ENCODE measurements at places on chromosomes 11 and 22.
A peak's percentile ranks its signal among the peaks of the same experiment; 100 is the strongest.

- no peak for DNase-seq
Measured at GRCh38 chr11:2579315-2580060, 120.3 kb downstream of the KCNQ1OT1 start.

GRCh38 chr11:94656968-94657367 lies 89.8 kb downstream of the PIWIL4 start:
- no peak for DNase-seq

DNA sequence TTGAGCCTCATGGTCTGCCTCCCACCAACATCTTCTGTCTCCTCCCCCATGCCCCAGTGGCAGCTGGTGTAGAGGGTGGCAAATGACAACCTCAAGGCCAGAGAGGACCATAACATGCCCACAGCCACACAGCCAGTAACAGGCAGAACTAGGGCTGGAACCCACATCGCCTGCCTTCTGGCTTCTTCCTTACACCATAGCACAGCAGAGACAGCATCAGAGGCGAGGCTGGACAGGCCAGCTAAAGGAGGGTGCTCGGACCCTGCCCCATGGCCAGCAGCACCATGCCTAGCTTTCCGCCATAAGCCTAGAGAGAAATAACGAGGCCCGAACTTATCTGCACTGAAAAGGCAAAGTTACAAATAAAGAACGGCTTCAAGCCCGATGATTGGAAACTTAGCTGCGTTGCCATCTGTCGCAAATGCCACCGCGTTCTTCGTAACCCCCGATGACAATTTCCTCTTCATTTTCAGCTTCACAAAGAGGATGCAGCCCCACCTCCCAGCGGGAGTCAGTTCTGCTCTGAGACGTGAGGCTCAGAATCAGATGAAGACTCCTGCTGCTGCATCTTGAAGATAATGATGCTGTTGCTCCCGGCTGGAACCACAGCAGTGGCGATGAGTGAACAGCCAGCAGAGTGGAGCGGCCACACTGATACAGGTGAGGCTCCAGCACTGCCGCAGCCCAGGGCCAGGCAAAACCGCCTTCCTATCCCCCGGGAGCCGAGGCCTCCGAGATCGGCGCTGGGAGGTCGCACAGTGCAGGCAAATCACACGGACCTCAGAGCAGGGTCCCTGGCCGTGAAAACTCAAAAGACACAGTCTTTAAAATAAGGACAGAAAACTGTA lies 73.8 kb upstream of the RTL6 start:
- no peak for DNase-seq

DNA sequence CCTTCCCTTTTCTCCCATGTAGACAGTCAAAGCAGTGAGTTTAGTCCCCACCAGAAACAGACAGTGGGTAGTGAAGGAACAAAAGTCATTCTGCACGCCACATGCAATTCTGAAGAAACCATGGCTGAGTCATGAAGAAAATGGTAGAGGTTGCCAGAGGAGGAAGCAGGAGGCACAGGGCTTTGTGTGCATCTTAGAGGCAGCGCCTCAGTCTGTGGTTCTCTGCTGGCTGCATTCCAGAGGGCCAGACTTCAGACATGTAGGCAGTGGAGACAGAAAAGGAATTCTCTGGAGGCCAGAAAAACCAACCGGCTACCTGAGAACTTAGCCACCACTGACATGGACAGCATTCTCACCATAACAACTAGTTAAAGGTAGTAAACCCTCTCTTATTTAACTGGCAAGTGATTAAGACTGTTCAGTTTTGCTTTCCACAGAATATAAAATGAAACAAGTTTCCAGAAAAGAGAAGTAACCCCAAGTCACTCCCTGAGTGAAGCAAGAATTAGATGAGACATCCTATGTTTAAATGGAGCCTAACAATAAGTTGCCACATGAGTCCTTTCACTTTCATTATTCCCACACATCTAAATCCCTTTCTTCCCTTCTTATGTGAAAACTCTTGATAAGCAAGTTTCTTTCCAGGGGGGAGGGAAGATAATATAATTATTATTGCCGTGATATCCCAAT lies 556.1 kb downstream of the SOX6 start:
- DNase-seq: no peak

DNA sequence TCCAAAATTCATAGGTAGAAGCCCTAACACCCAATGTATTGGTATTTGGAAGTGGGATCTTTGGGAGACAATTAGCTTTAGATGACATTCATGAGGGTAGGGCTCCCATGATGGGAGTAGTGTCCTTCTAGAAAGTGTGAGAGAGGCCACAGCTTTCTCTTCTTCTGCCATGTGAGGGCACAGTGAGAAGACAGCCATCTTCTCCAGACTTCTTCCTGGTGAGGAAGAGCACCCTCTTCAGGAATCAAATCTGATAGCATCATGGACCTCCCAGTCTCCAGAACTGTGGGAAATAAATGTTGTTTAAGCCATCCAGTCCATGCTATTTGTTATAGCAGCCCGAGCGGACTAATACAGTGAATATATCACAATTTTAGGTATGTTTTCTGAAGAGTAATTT lies 96.9 kb downstream of the CNTN5 start:
- DNase-seq: no peak

DNA sequence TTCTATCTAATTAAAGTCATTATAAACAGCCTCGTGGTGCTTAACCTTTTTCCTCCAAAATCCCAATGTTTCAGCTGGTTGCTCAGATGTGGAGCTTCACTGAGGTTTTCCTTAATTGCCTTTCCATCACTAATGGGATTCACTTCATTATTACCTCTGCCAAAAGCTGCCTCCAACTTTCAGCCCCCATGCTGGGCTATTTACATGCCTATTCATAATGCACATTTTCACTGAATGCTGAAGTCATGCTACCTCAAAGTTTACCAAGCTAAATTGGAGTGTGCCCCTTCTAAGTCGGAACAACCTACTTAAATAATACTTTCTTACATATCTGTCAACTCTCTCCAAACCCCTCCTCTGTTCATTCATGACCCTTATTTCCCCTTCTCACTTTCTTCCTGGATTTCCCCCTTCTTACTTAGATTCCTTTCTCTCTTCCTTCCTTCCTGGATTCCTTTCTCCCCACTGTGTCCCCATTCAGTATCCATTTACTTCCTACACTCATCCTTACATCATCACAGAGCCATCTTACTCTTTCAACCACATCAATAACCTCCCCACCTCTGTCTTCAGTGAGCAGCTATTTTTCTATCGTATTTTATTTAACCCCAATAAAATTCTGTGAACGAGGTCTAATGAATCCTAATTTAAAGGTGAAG lies 887.3 kb upstream of the TENM4 start:
- DNase-seq: no peak

GRCh38 chr22:40276996-40277823 lies 69.1 kb upstream of the ADSL start:
- no peak for DNase-seq

DNA sequence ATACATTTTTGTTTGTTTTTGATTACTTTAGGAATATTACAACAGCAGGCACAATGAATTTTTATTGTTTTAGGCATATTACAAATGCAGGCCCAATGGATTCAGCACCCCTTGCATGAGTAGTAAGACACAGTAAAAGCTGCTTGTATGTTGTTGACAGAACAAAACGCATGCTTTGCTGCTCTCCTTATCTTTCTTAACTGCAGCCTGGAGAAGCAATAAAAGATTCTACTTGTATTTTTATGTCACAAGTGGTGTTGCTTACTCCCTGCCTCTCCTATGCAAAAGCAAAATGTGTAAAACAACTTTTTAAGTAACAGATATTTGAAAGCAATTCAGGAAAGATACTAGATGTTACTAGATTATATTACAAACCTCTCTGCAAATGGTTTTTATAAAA lies 73.9 kb downstream of the TRPC6 start:
- DNase-seq: no peak

DNA sequence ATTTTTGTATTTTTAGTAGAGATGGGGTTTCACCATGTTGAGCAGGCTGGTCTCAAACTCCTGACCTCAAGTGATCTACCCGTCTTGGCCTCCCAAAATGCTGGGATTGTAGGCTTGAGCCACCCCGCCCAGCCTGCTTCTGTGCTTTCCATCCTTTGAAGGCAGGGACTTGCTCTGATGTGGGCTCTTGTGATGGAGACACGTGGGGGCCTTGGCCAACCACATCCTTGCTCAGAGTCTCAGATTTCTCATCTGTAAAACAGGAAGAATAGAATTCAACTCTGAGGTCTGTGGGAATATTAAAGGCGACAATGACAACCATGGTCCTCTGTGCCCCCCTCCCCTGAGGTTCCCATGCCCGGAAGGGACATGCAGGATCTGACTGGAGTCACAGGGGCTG lies 3.8 kb upstream of the GGA1 start:
- DNase-seq: no peak

GRCh38 chr11:117302228-117302627 lies 11.1 kb downstream of the BACE1-AS start:
- DNase-seq: no peak

DNA sequence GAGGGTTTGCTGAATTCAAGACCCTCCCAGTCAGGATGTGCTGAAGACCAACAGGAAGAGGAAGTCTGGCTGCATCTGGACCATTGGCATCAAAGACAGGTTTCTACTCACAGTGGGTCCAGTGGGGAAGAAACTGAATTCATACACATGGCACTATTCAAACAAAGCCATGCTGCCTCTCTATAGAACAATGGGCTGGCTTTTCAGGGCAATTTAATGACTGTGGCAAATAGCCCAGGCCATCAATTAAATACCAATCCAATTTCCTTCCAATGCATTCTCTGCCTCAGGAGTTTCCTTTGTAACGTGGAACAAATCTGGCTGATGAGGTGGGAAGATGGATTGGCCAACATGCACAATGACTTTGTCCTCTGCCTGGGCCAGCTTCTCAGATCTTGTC lies 98.6 kb downstream of the SEZ6L start:
- no peak for DNase-seq

DNA sequence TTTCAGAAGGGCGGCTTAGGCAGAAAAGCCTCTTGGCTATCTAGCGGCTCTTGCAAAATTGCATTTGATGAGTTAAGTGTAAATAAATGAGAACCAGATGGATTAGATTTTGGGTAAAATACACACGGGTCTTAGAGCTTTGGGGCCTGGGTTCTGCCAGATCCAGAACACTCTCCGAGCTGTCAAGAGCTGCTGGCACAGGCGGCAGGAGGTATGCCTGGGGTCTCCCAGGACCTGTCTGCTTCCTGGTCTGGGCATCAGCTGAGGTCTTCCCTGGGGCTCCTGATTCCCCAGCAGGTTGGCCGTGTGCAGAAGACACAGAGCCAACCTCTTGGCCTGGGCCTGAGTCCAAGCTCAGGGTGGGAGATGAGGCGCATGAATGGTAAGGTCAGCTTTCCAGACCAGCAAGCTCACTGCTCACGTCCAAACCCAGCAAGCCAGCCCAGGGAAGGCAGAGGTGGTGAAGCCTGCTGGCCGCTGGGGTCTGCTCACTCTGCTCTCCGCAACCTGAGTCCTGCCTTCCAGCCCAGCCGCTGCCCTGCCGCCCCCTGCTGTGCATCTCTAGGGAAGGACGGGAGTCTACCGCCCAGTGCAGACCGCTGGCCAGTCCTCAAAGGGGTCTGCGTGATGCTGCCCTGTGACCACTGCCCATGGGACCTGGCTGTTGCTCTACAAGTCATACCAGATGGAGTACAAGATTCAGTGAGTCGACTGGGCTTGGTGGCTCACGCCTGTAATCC lies 44.9 kb downstream of the SCUBE1 start:
- DNase-seq: no peak

GRCh38 chr22:44623771-44624510 lies 78.1 kb upstream of the PRR5 start:
- DNase-seq: no peak

- DNase-seq: no peak
Measured at GRCh38 chr11:134815404-134815803, 403.4 kb upstream of the B3GAT1 start.

DNA sequence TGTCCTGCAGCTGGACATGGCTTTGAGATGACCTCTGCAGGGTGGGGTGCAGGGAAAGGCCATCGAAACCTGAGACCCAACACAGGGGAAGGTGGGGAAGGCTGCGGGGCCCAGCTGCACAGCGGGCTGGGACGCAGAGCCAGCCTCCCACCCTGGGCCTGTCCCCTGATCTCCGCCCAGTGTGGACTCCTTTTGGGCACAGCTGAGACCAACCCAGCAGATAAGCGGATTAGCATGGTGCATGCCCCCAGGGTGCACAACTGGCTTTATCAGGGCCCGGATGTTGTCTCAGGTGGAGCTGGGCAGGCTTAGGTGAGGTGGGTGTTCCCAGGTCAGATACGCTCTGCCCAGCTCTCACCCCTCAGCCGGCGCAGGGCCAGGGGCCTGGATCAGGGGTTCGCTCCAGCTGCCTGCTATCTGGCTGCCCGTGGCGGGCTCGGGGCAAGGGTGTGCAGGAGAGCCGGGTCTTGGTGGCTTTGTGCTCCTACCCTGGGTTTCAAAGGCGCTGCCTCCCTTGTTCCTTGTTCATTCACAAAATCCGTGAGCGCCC lies 28.1 kb upstream of the MUC5AC start:
- no peak for DNase-seq

- DNase-seq: no peak
Measured at GRCh38 chr22:32534252-32535235, 59.9 kb downstream of the FBXO7 start.

DNA sequence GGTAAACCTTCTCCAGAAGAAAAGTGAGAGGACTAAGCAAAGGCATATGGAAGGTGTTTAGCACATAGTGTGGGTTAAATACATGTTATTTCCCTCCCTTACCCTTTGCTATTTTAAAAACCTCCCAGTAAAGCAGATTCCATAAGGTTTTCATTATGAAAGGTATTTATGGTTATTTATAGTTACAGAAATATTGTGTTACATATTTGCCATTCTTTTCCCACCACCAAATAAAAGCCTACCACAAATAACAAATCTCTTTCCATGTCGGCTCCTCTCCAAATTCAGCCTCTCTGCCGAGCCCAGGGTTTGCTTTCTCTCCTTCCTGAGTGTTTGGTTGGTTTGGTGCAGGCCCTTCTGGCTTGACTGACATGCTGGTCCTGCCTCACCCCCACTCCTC lies 64.4 kb downstream of the INSC start:
- DNase-seq: no peak

- DNase-seq: no peak
Measured at GRCh38 chr22:45227645-45228400, 12.9 kb downstream of the KIAA0930 start.

- DNase-seq: no peak
Measured at GRCh38 chr22:46119729-46120419, 30.5 kb upstream of the PPARA start.

GRCh38 chr22:31062566-31063230 lies 18.4 kb upstream of the SMTN start:
- no peak for DNase-seq

DNA sequence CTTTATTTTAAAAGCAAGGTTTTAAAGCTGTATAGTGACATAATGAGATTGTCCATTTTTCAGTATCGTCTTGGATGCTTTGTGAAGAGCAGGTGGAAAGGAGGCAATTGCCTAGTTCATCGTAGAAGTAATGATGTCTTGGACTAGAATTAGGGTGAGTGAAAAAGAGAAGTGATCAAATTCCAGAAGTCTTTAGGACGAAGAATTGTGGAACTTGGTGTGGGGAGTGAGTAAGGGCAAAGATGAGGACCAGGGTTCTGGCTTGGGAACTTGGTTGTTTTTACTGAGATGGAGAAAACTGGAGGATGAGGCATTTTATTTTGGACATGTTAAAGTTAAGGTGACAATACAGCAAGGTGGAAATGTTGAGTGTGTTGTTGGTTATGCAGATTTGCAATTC lies 1.2 kb downstream of the ILK start:
- DNase-seq: no peak

GRCh38 chr11:26584818-26585217 lies 12.8 kb upstream of the MUC15 start:
- no peak for DNase-seq

GRCh38 chr11:122069707-122070360 lies 46.2 kb downstream of the BLID start:
- peak; percentile 8 for DNase-seq

GRCh38 chr22:37808294-37808657 lies 542 bp downstream of the GCAT start:
- no peak for DNase-seq
